Peyer's patch (tissue), 4 donors: ENCODE measurements at places on chromosomes 3 and 15. TPM values are rescaled to one million over a fixed set of nuclear protein-coding genes. Genes with fewer than 3 reads are reported as not detected.

GRCh38 chr3:81612768-81613167 lies 148.7 kb downstream of the GBE1 start:
- no peak overlapping the region for H3K4me3 ChIP-seq
- H3K27me3 ChIP-seq, result no peaks in the 10 kb centered on the region
- no peak overlapping the region for H3K27ac ChIP-seq
- H3K4me1 ChIP-seq, result no peaks in the 10 kb centered on the region
- no peaks in the 10 kb centered on the region for H3K36me3 ChIP-seq
- DNase-seq, result no peak

DNA sequence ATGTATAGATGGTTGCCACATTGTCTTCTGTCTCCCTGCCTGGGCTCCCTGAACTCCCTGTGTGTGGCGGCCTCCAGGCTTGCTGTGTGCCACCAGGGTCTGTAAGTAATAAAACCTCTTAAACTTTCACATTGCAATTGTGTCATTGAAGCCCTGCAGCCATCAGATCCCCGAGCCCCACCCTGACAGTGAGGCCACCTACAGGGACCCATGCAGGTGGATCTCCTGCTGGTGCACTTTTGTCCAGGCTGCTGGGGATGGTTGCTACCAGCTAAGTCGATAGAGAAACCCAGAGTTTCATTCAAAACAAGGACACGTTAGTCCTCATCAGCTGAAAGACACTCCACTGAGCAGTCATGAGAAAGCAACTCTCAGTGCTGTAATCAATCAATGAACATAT lies 133.6 kb upstream of the PRICKLE2 start:
- H3K4me3 ChIP-seq, result no peak overlapping the region
- no peaks in the 10 kb centered on the region for H3K27me3 ChIP-seq
- no peaks in the 10 kb centered on the region for H3K4me1 ChIP-seq
- H3K36me3 ChIP-seq, result no peaks in the 10 kb centered on the region

DNA sequence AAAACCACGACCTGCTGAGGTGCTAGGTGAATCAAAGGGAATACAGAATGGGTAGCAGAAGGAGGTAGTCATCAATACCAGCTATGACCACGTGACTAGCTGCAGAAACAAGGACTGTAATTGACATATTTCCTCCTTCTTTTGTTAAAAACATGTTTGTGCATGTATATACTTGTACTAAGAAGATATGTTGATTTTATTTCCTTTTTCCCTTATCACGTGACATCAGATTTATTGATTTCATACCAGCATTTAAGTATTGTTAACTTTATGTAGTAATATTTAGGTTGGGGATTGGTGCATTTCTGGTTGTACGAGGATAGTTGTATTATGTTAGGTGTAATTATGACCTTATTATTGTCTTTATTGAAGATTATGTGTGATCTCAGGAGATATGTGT lies 36.2 kb downstream of the PEX5L start:
- H3K36me3 ChIP-seq, result no peaks in the 10 kb centered on the region
- H3K4me1 ChIP-seq, result no peaks in the 10 kb centered on the region
- H3K27ac ChIP-seq, result no peak overlapping the region
- H3K27me3 ChIP-seq, result no peaks in the 10 kb centered on the region
- no peak for DNase-seq
- H3K4me3 ChIP-seq, result no peak overlapping the region

GRCh38 chr3:189688262-189688661 lies 57.1 kb downstream of the TP63 start:
- no peak for DNase-seq
- no peaks in the 10 kb centered on the region for H3K4me1 ChIP-seq
- H3K4me3 ChIP-seq, result no peak overlapping the region
- H3K27me3 ChIP-seq, result no peaks in the 10 kb centered on the region
- no peaks in the 10 kb centered on the region for H3K36me3 ChIP-seq

DNA sequence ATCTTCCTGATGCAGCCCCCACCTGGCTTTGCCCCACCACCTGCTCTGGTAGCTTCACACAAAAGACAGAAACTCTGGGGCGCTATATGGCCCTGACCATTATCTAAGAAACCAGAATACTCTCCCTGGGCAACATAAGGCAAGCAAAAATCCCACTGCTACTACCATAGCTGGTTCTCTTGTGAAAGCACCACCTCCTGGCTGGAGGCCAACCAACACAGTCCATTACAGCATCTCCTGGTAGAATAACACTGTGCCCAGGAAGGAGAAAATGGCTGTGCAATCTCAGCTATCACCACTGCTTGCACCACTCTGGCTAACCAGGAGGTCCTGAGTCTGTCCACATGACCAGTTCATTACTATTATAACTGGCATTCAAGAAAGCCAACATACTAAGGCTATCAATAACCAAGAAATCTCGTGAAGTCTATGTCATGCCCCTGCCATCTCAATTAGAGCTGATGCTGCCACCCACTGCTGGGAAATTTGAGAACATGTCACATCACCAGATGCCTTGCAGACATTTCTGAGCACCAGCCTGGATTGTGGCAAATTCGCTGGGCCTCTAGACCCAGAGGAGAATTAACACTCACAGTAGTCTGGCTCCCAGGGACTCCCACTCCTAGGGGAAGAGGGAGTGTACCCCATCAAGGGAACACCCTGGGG lies 1114.8 kb downstream of the ROBO2 start:
- no peak for DNase-seq
- H3K27ac ChIP-seq, result no peak overlapping the region
- H3K4me3 ChIP-seq, result no peak overlapping the region
- no peaks in the 10 kb centered on the region for H3K27me3 ChIP-seq
- H3K4me1 ChIP-seq, result no peaks in the 10 kb centered on the region

DNA sequence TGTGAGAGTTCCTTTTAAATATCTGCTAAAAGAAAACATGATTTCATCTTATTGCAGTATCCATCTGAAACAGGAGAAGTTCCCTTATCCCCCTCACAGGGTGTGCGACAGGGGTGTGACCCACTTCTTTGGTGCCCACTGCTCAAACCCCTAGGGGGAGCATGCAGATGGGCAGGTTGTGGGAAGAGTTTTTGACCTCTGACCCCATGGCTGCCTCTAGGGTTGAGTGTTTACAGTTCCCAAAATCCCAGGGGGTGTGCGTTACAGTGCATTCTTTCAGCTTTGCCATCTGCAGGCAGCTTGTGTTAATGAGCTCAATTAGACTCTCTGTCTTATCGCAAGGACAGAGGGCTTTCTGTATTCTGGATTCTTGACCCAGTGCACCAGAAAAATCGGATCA lies 443.2 kb upstream of the FRG2C start:
- DNase-seq, result no peak
- H3K27me3 ChIP-seq, result no peaks in the 10 kb centered on the region
- no peak overlapping the region for H3K4me3 ChIP-seq
- H3K27ac ChIP-seq, result no peak overlapping the region

DNA sequence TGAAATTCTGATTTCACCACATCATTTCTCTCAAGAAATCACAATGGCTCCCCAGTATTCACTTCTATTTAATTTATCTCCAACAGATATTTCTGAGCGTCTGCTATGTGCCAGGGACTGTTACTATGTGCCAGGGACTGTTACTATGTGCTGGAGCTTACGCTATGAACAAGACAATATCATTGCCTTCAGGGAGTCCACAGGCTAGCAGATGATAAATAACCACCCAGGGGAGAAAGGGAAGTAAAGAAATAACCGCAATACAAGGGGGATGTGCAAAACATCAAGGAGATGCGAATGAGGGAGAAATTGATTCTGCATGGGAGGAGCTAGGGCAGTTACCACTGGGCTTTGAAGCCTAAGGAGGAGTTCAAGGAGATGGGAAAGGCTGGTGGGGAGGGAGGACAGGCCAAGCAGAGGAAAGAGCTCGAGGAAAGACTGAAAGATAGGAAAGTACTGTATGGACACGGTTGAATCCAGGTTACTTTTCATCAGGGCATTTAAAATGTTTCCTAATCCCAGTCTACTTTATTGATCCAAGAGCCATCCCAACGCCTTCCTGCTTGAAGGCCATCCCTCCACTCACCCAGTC lies 2.5 kb downstream of the THSD4 start:
- H3K36me3 ChIP-seq, result no peaks in the 10 kb centered on the region
- no peak overlapping the region for H3K27ac ChIP-seq
- H3K4me1 ChIP-seq, result no peaks in the 10 kb centered on the region
- no peaks in the 10 kb centered on the region for H3K27me3 ChIP-seq
- no peak overlapping the region for H3K4me3 ChIP-seq

DNA sequence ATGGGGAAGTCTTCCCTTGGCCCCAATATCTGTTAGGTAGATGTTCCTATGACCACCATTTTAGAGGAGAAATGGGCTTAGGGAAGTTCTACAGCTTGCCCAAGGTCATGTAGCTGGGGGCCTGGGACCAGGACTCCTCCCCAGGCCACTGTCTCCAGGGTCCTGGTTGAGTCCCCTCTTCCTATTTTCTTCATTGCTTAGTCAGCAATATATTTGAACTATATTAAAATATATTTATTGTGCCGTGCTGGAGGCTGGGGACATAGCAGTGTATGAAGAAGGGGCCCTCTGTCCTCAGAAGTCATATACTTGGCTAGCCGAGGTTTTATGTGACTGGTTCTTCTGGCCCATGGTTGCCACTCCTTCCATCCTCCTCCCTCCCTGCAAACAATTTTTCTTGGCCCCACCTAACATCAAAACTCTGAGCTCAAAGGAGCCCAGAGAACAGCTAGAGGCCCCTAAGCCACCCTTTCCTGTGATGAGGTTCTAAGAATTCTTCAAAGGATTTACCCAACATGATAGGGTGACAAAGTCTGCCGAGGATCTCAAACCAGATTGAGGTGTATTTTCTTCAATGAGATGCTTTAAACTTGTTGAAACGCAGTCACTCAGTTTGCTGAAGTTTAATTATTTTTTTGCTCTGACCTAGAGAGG lies 121.2 kb upstream of the RASGRP1 start:
- H3K27ac ChIP-seq, result no peak overlapping the region
- H3K4me3 ChIP-seq, result no peak overlapping the region
- H3K4me1 ChIP-seq, result no peaks in the 10 kb centered on the region
- H3K36me3 ChIP-seq, result no peaks in the 10 kb centered on the region
- DNase-seq, result no peak

- no peaks in the 10 kb centered on the region for H3K36me3 ChIP-seq
- H3K4me3 ChIP-seq, result no peak overlapping the region
Measured at GRCh38 chr3:94709249-94709902, 646.5 kb downstream of the NSUN3 start.

GRCh38 chr3:21509731-21510470 lies 241.1 kb downstream of the ZNF385D start:
- H3K4me1 ChIP-seq, result no peaks in the 10 kb centered on the region
- no peak for DNase-seq
- no peak overlapping the region for H3K27ac ChIP-seq
- H3K27me3 ChIP-seq, result no peaks in the 10 kb centered on the region
- H3K4me3 ChIP-seq, result no peak overlapping the region

- H3K4me3 ChIP-seq, result no peak overlapping the region
- no peaks in the 10 kb centered on the region for H3K36me3 ChIP-seq
- DNase-seq, result no peak
Measured at GRCh38 chr3:128222796-128223385, 69.6 kb downstream of the EEFSEC start.

DNA sequence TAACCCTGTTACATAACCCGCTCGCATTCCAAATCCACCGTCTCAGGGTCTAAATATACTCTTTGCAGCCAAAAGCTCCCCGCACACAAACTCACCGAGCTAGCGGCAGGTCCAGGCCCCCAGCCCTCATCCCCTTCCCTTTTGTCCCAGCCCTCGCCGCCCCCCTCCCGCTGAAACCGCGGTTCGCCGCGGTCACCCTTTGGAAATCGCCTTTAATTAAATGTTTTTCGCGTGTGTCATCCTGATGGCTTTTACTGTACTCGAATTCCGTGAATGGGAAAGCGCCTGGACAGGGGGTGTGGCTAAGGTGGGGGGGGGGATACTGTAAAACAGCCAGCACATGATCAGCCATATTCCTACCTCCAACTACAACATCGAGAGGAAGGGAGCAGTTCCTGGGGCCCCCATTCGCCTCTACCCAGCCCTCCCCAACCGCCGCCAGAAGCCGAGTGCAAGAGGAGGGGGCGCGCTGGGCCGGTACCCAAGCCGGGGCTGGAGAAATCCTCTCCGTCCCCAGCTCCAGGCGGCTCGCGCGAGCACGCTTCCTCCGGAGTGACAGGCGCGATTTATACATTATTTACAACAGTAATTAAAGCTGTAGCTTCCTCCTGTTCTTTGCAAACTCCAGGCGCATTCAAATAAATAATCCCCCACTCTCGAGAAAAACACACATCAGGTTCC lies 1.7 kb downstream of the RORA start:
- no peaks in the 10 kb centered on the region for H3K4me1 ChIP-seq
- no peak for DNase-seq
- H3K36me3 ChIP-seq, result no peaks in the 10 kb centered on the region
- H3K27me3 ChIP-seq, result peaks cover 8% of the 10 kb centered on the region

DNA sequence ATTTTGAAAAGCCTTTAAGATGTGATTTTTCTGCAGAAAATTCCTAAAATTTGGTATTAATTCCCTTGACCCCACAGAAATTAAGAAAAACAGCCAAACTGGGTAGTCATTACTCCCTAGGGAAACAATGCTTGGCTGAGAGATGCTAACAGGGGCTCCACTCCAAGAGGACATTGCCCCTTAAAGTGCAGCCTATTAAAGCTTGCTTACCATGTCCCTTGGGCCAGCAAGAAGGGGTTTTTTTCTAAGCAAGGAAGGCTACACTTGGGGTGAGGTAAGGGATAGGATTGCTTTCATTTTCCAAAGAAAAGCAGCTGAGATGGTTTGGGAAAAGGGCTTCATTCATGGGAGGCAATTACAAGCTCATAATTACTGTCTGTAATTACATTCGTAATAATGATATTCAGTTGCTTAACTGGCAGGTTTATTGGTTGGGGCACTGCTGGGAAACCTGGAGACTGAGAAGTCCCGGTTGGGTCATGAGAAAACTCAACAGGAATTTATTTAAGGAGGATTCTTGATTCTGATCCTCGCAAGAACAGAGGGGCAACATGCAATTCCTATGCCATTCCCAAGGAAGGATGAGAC lies 247.5 kb downstream of the NR1D2 start:
- H3K36me3 ChIP-seq, result no peaks in the 10 kb centered on the region
- no peak for DNase-seq
- no peak overlapping the region for H3K4me3 ChIP-seq
- H3K27ac ChIP-seq, result no peak overlapping the region

GRCh38 chr15:39878406-39878785 lies 41.7 kb downstream of the GPR176 start:
- no peak overlapping the region for H3K27ac ChIP-seq
- no peaks in the 10 kb centered on the region for H3K4me1 ChIP-seq
- no peaks in the 10 kb centered on the region for H3K27me3 ChIP-seq
- DNase-seq, result no peak
- no peaks in the 10 kb centered on the region for H3K36me3 ChIP-seq
- H3K4me3 ChIP-seq, result no peak overlapping the region

DNA sequence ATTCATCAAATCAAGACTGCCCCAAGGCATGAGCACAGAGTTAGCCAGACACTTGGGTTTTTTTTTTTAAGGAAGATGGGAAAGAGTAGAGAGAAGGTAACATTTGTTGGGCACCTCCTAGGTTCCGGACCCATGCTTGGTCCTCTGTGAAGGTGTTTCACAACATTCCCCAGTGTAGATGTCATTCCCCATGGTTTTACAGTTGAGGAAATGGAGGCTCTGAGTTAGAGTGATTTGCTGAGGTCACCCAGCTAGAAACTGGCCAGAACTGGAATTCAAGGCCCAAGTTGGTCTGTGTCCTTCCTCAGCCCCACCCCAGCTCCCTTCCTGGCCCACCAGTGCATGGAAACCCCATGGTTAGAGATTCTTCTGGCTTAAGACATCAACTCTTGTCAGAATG lies 19.9 kb downstream of the WNT7A start:
- H3K36me3 ChIP-seq, result no peaks in the 10 kb centered on the region
- no peaks in the 10 kb centered on the region for H3K4me1 ChIP-seq
- H3K4me3 ChIP-seq, result no peak overlapping the region
- no peaks in the 10 kb centered on the region for H3K27me3 ChIP-seq
- no peak overlapping the region for H3K27ac ChIP-seq

The BTLA gene
- 1.8 TPM for total RNA-seq

The HEG1 gene
- 6.0 TPM for total RNA-seq

The DLEC1 gene
- 0.83 TPM for total RNA-seq

The CCR8 gene
- total RNA-seq, result not detected

The RSL24D1 gene
- 25.7 TPM for total RNA-seq

The AADACL2 gene
- 1.3 TPM for total RNA-seq

The SNX22 gene
- 0.38 TPM for total RNA-seq
